Stimulated activated CD4-positive, alpha-beta T cell treated with anti-CD3 and anti-CD28 coated beads, Interleukin-2, amount 100 ng/mL, for 24 hours (primary cell): ENCODE measurements at places on chromosomes 4 and X.

DNA sequence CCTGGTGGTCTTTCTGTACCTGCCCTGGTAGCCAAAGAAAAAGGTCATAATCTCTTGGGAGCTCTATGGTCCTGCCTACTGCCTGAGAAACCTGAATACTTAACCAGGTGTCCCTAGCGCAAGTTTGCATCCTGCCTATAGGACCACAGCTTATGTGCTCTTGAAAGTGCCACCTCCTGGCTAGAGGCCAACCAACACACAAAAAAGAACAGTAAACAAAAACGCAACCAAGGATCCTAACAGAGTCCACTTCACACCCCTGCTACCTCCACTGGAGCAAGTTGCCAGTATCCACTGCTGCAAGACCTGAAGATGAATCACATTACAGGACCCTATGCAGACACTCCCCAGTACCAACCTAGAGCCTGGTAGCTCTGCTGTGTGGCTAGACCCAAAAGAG is 103.2 kb upstream of the PABPC5 start:
- DNase-seq = no peak

DNA sequence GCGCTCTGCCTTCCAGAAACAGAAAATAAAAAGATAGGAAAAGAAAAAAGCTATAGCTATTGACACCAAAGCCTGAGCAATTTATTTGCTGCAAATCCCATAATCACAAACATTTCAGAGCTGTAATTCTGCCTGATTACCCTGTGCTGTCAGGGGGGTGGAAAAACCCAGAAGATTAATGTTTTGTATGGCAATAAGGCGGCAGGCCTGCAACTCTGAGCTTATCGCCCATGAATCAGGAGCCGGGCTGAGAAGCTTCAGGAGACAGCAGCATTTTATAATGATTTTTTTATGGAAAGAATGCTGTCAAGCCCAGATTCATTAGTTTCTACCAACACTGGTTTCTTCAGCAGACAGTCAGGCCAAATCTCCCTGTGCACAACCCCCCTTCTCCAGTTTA is 82.6 kb upstream of the TMEM164 start:
- no peak for DNase-seq

GRCh38 chr4:30619679-30620078 is 100.5 kb upstream of the PCDH7 start:
- DNase-seq = no peak

GRCh38 chr4:124025428-124025827 is 628.8 kb downstream of the SPRY1 start:
- no peak for DNase-seq

- DNase-seq = no peak
Measured at GRCh38 chr4:62006108-62006507, 806.0 kb downstream of the ADGRL3 start.

DNA sequence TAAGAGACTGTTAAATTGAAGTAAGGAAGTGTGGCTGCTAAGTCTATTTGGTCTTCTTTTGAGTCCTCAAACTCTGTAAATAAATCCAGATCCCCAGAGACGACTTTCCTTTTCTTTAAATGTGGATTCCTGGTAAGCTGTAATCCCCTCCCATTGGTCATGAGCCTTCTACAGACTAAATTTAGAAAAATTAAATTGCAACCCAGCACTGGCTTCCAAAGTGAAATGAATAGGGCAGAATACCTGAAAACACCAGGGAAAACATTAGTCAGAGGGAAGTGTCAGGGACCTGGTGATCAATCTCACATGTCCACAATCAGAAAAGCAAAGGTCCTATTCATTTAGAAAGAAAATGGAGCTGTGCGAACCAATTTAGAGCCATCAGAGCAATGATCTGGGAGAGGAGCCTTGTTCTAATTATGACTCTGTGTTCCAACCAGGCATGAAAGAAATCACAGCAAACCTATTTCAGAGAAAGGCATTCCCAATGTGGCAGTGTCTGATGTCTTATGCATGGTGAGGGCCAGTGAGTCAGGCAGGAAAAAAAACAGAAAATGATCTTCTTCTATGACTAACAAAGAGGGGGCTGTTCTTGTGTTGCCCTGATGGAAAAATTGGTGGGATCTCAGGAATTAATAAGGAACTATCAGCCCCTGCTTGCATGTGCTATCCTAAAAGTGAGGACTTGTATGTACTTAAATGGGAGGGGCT is 19.8 kb upstream of the CCDC149 start:
- no peak for DNase-seq

DNA sequence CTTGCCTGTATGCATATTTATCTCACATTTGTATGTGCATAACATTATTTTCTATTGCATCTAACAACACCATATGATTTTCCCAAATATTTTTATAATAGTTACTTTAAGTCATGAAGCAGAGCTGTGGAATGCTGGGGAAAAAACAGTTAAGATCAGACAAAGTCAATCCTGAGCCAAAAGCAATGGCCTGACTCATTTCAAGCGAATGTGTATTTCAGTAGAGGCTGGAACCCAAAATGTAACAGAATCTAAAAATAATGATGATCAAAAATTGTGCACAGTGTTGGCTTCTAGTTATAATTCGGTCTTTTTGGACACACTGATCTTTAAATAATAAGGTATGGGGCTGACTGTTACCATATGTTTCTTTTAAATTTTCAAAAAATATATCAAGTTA is 516.2 kb upstream of the ADGRL3 start:
- no peak for DNase-seq

DNA sequence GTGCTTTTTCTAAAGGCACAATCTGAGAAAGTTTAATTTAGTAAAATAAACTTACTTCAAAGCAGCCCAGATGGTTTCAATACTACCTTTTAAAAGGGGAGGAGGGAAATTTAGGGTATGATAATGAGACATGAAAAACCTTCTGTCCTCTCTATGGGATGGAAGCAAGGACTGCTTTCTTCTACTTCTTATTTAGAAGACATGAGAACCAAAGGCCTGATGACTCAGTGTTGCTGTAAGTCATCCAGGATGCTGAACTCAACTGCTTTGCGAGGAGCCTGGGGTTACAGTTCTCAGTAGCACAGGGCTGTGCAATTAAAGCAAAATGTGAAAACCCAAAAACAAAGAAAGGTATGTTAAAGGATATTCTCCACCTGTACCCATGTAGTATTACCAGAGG is 140.8 kb upstream of the EDNRA start:
- no peak for DNase-seq

- no peak for DNase-seq
Measured at GRCh38 chr4:101044766-101045165, 302.6 kb downstream of the PPP3CA start.

DNA sequence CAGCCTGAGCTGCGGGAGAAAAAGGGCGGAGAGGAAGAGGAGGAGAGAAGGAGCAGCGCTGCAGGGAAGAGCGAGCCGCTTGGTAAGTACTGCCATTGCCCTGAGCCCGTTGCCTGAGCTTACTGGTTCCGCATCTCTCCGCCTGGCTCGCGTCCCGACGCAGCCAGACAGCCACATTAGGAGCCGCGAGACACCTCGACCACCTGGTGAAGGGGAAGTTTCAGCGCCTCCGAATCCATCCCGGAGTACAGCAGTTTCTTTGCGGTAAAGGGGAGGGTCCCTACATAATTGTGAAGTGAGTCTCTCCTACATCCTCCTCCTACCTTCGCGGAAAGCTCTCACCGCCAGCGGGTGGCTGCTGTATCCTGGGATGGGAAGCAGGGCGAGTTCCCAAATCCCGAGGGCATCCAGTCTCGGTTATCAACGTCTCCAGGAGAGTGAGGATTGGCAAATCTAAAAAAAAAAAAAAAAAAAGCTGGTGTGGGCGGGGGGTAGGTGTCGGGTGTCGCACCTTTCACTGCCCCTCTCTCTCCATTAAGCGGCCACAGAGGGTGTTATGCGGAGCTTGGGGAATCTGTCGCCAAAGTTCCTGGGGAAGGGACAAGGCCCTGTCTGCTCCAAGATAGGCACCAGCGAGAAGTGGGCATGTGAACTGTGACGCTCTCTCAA is 7.9 kb downstream of the TBX22 start:
- no peak for DNase-seq

DNA sequence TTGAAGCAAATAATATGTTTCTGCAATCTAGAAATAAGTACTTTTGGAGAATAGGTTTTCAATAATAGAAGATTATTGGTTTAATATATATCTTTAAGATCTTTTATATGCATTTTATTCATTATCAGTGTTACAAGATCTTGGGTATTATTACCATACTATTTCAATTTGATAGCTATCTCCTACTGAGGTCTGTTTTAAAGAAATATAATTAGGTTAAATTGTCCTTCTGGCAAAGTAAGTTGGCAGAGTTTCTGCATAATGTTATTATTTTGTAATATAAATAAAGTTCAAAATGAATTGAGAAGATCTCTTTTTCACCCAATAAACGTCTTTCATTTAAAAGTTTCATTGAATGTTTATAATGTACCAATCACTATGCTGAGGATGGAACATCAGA is 443.7 kb downstream of the FAT4 start:
- no peak for DNase-seq

GRCh38 chr4:122914938-122915337 is 7.5 kb downstream of the NUDT6 start:
- no peak for DNase-seq

- no peak for DNase-seq
Measured at GRCh38 chrX:100969936-100970335, 428 bp downstream of the ARL13A start.

DNA sequence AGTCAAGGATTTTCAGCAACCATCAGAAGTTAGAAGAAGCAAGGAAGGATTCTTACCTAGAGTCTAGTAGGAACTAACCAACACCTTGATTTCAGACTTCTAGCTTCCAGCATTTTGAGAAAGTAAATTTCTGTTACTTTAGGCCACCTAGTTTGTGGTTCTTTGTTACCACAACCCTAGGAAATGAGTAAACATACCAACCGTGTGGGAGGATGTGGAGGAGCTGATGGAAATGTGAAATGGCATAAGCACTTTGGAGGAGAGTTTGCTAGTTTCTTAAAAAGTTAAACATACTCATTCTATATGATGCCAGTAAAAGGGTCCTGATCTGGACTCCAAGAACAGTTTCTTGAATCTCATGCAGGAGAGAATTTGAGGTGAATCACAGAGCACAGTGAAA is 679.4 kb downstream of the PDHA2 start:
- no peak for DNase-seq
